ENCODE measurements at places on chromosomes 2 and 18. TPM values are rescaled to one million over a fixed set of nuclear protein-coding genes. Genes with fewer than 3 reads are reported as not detected.
A peak's percentile ranks its signal among the peaks of the same experiment; 100 is the strongest.

DNA sequence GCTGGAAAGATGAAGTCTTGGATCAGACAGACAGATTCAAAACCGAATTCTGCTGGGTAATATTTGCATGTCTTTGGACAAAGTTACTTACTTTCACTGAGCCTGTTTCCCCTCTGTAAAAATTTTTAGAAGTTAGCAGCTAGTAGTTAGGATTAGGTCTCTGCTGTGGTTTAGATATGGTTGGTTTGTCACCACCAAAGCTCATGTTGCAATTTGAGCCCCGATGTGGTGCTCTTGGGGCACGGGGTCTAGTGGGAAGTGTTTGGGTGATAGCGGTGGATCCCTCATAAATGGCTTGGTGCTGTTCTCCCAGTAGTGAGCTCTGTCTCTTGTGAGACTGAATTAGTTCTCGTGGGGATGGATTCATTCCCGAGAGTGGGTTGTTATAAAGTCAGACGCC is 38.9 kb upstream of the PNO1 start:
- H3K27me3 ChIP-seq, result no peaks in the 10 kb centered on the region
- no peak overlapping the region for H3K27ac ChIP-seq
- no peaks in the 10 kb centered on the region for H3K4me1 ChIP-seq

Gene PPP1R1C
- total RNA-seq, result 1.2 TPM

DNA sequence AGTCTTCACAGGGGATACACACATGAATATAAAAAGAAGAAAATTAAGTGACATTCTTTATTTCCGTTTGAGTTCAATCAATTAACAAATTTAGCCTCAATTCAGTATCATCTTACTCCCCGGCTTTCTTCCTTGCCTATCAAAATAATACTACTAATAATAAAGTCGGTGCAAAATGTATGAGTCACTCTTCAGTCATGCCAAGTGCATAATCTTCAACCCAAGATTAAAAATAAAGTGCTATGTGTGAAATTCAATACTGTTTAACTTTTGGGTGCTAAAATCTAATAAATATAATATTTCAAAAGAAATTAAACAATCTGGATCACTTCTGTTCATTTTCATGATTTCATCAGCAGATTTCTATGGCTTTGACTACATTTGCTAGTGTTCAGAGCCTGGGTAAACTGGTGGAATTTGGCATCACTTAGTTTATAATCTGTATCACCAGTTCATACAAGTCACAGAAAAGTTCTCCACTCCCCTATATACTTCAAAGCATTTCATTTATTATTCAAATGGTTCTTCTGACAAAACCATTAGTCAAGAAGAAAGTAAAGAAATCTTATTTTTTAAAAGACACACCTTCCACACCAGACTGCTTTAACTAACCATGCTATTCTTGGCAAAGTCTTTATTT is 183.6 kb downstream of the THADA start:
- H3K27ac ChIP-seq, result no peak overlapping the region
- H3K4me1 ChIP-seq, result peaks cover 10% of the 10 kb centered on the region
- H3K4me3 ChIP-seq, result no peak overlapping the region
- DNase-seq, result peak; percentile 51
- H3K27me3 ChIP-seq, result no peaks in the 10 kb centered on the region

- H3K36me3 ChIP-seq, result peaks cover 4% of the 10 kb centered on the region
- no peak overlapping the region for H3K4me3 ChIP-seq
- H3K27ac ChIP-seq, result no peak overlapping the region
These were observed 92.8 kb downstream of the MARCHF4 start for GRCh38 chr2:216279459-216279858.

- H3K4me3 ChIP-seq, result no peak overlapping the region
- H3K36me3 ChIP-seq, result no peaks in the 10 kb centered on the region
- no peak for DNase-seq
- H3K27me3 ChIP-seq, result no peaks in the 10 kb centered on the region
These were observed 1884.0 kb upstream of the CELF4 start for GRCh38 chr18:39449566-39449965.

GRCh38 chr2:27798948-27799645 is 27.6 kb downstream of the MRPL33 start:
- DNase-seq, result peak; percentile 100
- H3K4me1 ChIP-seq, result peaks cover 35% of the 10 kb centered on the region

DNA sequence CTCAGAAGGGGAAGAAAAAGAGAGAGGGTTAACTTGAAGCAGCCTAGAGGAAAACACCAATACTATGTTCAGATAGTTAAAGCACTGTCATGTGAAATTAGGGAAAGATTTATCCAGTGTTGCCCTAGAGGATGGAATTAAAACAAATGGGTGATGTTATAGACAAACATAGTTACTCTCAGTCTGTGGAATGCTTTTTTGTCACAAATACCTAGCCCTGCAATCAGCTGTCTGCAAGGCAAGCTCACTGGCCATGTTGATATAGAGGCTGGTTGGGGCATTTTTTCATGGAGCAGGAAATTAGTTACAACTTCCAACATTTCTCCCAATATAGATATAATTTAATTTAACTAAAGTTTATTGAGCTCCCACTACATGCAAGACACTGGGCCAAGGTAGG is 8.4 kb upstream of the RAB10 start:
- no peaks in the 10 kb centered on the region for H3K4me1 ChIP-seq
- H3K27me3 ChIP-seq, result no peaks in the 10 kb centered on the region
- no peak overlapping the region for H3K27ac ChIP-seq
- no peak overlapping the region for H3K4me3 ChIP-seq

- H3K27ac ChIP-seq, result no peak overlapping the region
- no peaks in the 10 kb centered on the region for H3K36me3 ChIP-seq
- H3K27me3 ChIP-seq, result peaks cover 4% of the 10 kb centered on the region
- H3K4me3 ChIP-seq, result no peak overlapping the region
These were observed 60.4 kb downstream of the FAM161A start for GRCh38 chr2:61793389-61793836.

DNA sequence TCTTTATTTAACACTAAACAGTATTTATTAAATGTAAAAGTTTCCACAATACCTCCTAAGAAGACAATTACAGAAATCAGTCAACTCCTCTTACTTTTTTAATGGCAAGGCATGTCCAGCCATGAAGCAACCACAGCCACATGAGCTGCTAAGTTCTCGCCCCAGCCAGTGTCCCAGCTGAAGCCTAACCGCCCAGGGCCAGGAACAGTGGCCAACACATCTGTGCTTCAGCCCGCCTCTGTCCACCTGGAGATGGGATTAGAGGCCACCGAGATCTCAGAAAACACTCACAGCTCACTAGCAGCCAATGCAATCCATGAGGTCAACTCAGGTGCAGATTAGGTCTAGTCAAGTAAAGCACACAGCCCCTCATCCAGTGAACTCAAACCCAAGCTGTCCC is 40.2 kb downstream of the PID1 start:
- H3K36me3 ChIP-seq, result no peaks in the 10 kb centered on the region
- H3K4me3 ChIP-seq, result no peak overlapping the region
- no peaks in the 10 kb centered on the region for H3K27me3 ChIP-seq
- no peak for DNase-seq
- H3K4me1 ChIP-seq, result no peaks in the 10 kb centered on the region
- no peak overlapping the region for H3K27ac ChIP-seq

- H3K27ac ChIP-seq, result no peak overlapping the region
- no peaks in the 10 kb centered on the region for H3K36me3 ChIP-seq
- no peak for DNase-seq
- no peak overlapping the region for H3K4me3 ChIP-seq
- H3K27me3 ChIP-seq, result no peaks in the 10 kb centered on the region
- H3K4me1 ChIP-seq, result peaks cover 5% of the 10 kb centered on the region
These were observed 181.6 kb downstream of the GULP1 start for GRCh38 chr2:188473306-188473705.

DNA sequence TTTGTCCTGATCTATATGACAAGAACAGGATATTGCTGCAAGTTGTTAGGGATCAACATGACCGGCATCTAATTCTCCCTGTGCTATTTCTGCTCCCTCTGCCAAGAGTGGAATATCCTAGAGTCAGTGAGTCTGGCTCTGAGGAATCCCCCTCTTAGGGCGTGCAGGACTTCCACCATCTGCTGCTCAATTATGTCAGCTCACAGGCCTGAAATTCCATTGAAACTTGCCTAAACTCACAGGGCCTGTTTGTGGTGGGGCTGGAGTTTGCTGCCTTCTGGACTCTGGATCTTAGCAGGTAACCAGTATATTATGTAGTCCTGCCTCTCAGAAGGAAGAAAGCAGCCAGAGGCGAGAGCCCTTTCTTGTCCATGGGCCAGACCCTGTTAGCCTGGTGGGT is 323.0 kb downstream of the TSN start:
- no peak overlapping the region for H3K27ac ChIP-seq
- no peaks in the 10 kb centered on the region for H3K4me1 ChIP-seq
- no peaks in the 10 kb centered on the region for H3K27me3 ChIP-seq
- no peaks in the 10 kb centered on the region for H3K36me3 ChIP-seq

- no peak overlapping the region for H3K4me3 ChIP-seq
- no peak for DNase-seq
- no peaks in the 10 kb centered on the region for H3K36me3 ChIP-seq
These were observed 238.8 kb upstream of the MYT1L start for GRCh38 chr2:2569836-2570235.

GRCh38 chr2:43303889-43304288 is 77.5 kb upstream of the ZFP36L2 start:
- DNase-seq, result no peak
- H3K4me1 ChIP-seq, result peaks cover 3% of the 10 kb centered on the region
- H3K27ac ChIP-seq, result no peak overlapping the region
- no peak overlapping the region for H3K4me3 ChIP-seq

DNA sequence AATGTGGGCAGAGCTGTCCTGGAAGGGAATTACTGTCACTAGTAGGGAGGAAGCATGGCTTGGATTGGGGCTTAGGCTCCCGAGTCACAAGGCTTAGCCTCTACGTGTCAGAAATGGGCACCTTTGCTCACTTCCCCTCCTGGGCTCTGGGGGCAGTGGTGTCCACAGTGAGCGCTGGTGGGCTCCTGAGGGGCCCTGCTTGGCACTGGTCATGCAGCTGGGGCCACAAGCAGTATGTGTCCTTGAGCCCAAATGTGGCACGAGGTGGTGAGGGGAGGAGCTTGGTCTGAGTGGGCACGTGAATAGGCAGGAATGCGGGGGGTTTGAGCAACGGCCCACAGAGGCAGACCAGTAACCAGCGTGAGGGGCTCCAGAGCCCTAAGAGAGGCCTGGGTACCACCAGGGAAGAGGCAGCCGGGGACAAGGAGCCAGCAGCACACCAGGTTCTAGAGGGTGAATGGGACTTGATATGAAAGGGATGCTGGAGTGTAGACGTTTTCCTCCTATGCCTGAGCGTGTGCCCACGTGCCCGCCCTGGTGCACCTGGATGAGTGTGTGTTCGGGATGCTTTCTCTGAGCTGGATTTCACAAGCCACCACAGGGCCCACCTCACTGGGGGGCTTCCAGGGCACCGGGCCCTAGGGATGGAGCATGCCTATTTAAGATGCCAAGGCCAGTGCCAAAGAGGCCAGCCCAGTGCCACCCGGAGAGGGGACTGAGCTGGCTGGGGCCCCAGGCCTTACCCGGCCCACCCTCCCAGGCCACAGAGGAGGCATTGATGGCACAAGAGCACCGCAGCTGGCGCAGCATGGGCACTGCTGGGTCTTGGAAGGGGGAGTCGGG is 22.8 kb upstream of the PTMA start:
- no peak overlapping the region for H3K4me3 ChIP-seq
- DNase-seq, result no peak
- no peaks in the 10 kb centered on the region for H3K27me3 ChIP-seq
- H3K4me1 ChIP-seq, result peaks cover 8% of the 10 kb centered on the region
- no peak overlapping the region for H3K27ac ChIP-seq

DNA sequence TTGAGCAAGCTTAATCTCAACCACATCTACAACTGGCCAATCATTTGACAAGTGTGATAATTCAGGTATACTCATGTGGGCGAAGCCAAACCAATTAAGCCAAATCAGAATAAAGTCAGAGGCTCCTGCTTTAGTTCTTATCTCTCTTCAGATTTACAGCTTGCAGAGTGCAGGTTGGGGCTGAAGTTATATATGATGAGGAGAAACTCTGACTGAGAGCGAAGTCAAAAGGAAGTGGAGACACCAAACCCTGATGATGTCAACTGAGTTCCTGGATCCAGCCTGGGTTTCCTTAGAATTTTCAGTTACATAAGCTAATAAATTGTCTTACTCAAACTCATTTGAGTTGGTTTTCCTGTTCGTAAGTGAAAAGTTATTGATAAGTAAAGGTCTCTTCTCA is 73.9 kb downstream of the ASXL2 start:
- H3K4me3 ChIP-seq, result no peak overlapping the region
- H3K27ac ChIP-seq, result no peak overlapping the region
- no peak for DNase-seq
- peaks cover 16% of the 10 kb centered on the region for H3K36me3 ChIP-seq
- peaks cover 3% of the 10 kb centered on the region for H3K4me1 ChIP-seq

GRCh38 chr2:38718601-38719000 is 32.6 kb downstream of the SRSF7 start:
- H3K4me3 ChIP-seq, result no peak overlapping the region
- no peak for DNase-seq
- H3K4me1 ChIP-seq, result peaks cover 14% of the 10 kb centered on the region
- H3K36me3 ChIP-seq, result no peaks in the 10 kb centered on the region

DNA sequence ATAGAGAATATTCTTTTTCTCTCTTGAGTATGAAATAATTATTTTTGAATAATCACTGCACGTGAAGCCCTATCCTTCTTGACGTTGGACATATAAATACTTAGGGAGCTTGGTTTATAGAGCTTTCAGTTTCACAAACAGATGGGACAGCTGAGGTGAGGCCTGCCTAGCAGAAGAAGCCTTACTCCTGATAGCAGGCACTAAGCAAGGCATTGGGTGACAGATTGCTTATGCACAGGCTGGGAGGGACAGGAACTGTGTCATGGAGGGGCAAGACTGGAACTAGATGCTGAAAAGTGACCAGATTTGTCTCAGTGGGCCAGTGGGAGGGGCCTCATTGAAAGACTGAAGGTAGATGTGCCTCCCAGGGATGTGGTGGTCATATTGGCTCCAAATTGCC is 220.8 kb downstream of the NEDD4L start:
- H3K27me3 ChIP-seq, result no peaks in the 10 kb centered on the region
- H3K36me3 ChIP-seq, result peaks cover 2% of the 10 kb centered on the region
- no peak overlapping the region for H3K27ac ChIP-seq
- H3K4me1 ChIP-seq, result peaks cover 33% of the 10 kb centered on the region
- no peak overlapping the region for H3K4me3 ChIP-seq

- H3K4me3 ChIP-seq, result no peak overlapping the region
- no peak for DNase-seq
- no peaks in the 10 kb centered on the region for H3K27me3 ChIP-seq
- H3K4me1 ChIP-seq, result no peaks in the 10 kb centered on the region
- H3K27ac ChIP-seq, result no peak overlapping the region
These were observed 219.0 kb downstream of the ZNF521 start for GRCh38 chr18:25132786-25133496.

DNA sequence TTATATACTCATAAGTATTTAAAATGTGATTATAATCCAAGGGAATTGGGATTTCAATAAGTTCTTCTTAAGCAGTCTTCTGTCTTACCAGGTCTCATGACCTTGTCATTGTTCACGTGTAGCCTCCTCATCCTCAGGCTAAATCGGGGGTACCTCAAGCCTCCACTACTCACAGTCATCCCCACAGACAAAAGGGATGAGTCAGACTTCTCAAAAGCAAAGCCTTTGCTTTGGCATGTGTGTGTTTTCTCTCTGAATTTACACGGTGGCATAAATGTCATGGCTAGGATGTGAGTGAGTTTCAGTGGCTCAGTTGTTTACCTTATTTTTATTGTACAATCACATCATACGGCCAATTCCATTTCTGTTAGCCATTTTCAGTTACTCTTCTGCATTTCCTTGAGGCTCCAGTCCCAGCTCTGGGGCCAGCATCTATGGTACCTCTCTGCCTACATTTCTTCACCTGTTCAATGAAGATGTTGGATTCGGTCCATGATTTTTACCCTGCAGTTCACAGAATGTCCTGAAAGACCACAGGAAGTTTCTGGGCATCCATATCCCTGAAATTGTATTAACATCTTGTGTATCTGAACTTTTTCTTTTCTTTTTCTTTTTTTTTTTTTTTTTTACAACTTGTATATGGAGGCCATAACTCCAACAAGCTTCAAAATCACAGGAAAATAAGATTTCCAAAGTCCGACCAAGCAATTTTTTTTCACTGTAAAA is 195.3 kb downstream of the FHOD3 start:
- H3K27me3 ChIP-seq, result no peaks in the 10 kb centered on the region
- H3K4me1 ChIP-seq, result no peaks in the 10 kb centered on the region
- H3K4me3 ChIP-seq, result no peak overlapping the region
- DNase-seq, result no peak
